ENCODE measurements at places on chromosomes 4 and X. TPM values are rescaled to one million over a fixed set of nuclear protein-coding genes. Genes with fewer than 3 reads are reported as not detected.

NUDT6 gene
- 4.5 TPM for total RNA-seq

FAM114A1 gene
- total RNA-seq: 526 TPM

SYTL4 gene
- total RNA-seq: 35.9 TPM

BGN gene
- total RNA-seq: 34.1 TPM

RBMXL3 gene
- total RNA-seq: not detected

ADH6 gene
- total RNA-seq: not detected

CLNK gene
- total RNA-seq: not detected
